GOT3 (cell line): ENCODE measurements at places on chromosomes 1 and 21.

DNA sequence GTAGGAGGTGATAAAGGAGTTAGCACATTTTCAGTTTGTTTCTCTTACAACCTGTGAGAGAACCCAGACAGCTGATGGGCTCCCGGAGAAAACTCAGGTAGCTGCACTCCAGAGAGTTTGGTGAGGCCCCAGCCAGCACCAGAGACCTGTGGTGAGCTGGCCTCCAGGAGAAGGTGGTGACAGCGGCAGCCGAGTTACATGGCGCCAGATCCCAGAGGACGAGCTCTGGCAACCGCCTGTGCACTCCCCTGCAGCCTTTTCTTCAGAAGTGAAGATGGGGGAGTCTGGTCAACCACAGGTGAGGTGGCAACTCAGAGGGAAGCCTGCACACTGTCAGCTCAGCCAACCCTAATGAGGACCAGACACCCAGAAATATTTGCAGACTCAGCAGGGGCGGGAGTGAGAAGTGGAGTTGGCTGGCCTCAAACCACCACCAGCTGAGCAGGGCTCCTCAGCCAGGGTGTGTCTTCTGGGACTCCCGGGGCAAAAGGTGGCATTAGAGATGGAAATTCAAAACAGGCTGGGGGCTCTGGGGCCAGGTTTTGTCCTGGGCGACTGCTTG lies 209.7 kb downstream of the SETD4 start:
- no peak for DNase-seq

DNA sequence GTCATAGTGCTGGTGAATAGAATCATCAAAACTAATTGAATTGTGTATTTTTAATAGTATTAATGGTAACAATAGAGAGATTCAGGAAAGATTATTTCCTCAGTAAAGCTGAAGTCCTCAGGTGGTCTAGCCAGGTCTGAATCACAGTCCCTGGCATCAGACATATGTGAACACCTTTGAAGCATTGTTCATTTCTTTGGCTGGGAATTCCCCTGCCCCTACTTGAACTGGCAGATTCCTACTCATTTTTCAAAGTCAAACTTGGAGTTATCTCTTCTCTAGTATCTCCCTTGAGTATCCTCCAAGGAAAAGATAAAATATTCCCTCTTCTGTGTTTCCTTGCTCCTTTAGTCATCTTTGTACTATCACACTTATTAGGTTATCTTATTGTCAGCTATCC lies 759.8 kb downstream of the ADGRL2 start:
- no peak for DNase-seq

DNA sequence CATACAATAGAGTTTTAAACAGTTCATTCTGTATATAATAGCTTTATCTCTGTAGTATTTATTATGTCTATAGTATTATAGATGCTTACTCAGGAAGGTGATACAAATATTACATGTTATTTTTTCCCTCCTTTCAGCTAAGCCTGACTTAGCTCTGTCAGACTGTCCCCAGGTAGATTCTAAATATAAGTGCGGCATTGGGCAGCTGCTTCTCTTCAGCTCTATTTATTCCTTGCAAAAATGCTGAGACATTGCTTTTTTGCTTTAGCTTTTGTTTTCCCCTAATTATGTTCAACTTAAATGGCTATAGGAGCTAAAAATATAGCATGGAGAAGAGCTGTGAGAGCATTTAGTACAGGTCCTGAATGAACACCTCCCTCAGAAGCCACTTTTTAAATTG lies 203.2 kb upstream of the BEND5 start:
- no peak for DNase-seq

DNA sequence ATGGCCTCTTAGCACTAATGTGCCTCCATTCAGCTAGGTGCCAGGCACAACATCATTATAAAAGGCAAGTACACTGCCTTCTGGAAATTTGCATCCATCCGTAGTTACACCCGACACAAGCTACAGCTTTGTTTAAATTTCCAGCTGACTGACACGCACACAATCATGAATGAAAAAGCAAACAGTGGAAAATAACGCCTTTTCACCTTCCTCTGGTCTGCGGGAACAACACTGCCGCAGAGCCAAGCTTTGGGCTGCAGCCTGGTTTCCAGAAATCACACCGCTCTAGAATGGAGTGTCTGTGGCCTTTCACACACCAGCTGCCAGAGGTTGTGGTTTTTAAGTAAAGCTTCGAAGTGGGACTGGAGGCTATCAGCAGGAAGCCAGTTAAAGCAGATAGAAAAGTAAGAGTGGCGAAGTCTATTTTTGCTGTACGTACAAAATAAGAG lies 142.8 kb upstream of the COA6 start:
- DNase-seq = no peak

- no peak for DNase-seq
Observed at GRCh38 chr1:211935448-211935970, 99.8 kb downstream of the INTS7 start.
